WERI-Rb-1 (cell line): ENCODE measurements at places on chromosomes 7 and 10.

GRCh38 chr10:80493522-80494051, 39.5 kb downstream of the TSPAN14 start:
- DNase-seq = no peak

DNA sequence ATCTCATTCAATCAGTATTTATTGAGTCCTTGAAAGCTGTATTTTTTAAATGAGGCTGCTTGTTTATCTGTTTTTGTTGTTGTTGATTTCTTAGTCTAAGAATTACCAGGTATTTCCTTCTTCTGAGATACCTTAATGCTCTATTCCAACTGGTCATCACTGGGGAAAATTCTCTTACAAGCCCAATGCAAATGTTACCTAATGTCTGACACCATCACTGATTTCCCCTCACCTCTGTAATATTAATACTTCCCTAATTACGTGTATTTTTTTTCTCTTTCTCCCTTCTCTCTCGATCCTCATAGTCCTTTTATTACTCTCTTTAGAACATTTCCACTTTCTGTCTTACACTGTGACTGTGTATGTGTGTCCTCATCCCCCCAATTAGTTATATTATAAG, 13.9 kb downstream of the HDAC9 start:
- DNase-seq = no peak

DNA sequence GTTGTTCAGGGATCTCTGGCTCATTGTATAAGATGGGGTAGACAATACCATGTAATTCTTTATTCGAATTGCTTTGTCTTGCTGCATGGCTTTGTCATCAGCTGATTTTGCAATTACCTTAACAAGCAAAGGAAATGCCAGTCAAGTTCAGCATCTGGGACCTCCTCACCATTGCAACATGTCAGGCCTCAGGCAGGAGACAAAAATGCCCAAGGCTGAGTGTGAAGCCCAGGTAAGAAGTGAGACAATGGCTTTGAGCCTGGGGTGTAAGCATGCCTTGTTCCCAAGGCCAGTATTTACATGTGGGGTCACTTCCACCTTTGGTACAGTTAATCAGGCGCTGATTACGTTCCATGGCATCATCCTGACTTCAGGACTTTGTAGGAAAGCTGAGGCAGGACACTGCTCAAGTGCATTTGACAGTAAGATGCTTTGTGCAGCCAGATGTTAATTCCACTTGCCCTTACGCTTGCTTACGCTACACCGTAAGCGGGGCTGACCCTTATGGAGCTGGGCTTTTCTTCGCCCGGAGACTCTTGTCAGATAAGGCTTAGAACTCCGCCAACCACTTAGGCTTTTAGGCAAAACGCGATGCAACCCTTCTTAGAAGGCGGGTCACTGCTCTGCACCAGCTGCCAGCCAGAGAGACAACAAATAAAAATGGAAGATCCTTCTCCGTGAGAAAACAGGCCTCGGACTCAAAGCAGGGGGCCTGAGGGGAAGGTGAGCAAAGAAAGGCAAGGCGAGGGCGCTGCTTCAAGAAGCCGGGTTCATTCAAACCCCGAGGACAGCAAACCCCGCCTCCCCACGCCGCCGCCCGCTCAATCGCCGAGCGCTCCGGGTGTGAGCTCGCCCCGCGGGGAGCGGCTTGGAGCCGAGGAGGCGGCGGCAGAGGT, 1.3 kb upstream of the SP4 start:
- no peak for DNase-seq

- DNase-seq = no peak
Observed at GRCh38 chr10:33363106-33363505, 28.6 kb upstream of the NRP1 start.

GRCh38 chr10:35778306-35778705, 136.2 kb upstream of the FZD8 start:
- no peak for DNase-seq

- DNase-seq = no peak
Observed at GRCh38 chr7:129166745-129167144, 21.7 kb upstream of the SMO start.

GRCh38 chr7:87872346-87872745, 3.8 kb downstream of the SLC25A40 start:
- DNase-seq = no peak
